ENCODE measurements at places on chromosomes 11 and 22.

GRCh38 chr11:57776031-57776521, 14.5 kb downstream of the CTNND1 start:
- peak; percentile 54 for DNase-seq

- DNase-seq: peak; percentile 85
Observed at GRCh38 chr22:41526830-41527799, 17.2 kb downstream of the POLR3H start.

DNA sequence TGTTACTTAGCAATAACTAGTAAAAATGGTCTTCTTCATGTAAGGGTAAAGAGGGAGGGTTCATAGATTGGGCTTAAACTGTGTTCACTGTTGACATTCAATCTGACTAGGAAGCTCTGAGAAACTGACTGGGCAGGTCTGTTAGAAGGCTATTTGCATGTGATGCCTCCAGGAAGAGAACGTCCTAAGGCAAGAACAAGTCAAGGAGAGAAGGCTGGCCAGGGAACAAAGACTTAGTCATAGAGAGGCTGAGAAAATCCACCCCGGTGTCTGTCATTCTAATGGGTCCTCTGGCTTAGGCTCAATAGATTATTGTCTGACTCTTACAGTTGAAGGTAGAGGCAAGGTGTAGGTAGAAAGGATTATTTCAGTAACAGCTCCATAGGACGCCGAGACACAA, 50.3 kb upstream of the CD44 start:
- DNase-seq: peak; percentile 27

DNA sequence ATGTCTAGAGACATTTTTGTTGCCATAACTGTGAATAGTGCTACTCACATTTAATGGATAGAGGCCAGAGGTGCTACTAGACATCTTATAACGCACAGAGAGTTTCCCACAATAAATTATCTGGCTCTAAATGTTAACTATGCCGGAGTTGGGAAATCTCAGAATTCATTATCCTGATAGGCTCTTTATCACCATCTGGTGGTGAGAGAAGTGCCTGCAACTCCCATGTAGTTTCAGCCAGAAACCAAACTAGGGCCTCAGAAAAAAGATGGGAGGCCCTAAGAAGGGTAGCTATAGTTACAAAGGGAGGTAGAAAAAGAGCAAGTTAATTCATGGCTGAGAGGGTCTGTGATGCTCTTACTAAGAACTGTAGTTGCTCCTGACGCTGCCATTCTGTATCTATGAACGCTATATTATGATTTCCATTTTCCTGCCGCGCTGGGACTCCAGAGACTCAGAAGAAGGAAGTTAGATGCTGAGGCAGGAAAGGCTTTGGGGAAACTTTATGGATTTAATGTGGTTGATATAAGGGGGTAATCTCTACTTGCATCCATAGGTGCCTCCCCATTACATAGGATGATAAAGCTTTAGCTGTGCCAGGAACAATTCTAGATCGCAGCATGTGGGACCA, 22.9 kb upstream of the MRPL17 start:
- DNase-seq: peak; percentile 74

GRCh38 chr22:33919391-33920196, 682 bp downstream of the LARGE1 start:
- peak; percentile 19 for DNase-seq

DNA sequence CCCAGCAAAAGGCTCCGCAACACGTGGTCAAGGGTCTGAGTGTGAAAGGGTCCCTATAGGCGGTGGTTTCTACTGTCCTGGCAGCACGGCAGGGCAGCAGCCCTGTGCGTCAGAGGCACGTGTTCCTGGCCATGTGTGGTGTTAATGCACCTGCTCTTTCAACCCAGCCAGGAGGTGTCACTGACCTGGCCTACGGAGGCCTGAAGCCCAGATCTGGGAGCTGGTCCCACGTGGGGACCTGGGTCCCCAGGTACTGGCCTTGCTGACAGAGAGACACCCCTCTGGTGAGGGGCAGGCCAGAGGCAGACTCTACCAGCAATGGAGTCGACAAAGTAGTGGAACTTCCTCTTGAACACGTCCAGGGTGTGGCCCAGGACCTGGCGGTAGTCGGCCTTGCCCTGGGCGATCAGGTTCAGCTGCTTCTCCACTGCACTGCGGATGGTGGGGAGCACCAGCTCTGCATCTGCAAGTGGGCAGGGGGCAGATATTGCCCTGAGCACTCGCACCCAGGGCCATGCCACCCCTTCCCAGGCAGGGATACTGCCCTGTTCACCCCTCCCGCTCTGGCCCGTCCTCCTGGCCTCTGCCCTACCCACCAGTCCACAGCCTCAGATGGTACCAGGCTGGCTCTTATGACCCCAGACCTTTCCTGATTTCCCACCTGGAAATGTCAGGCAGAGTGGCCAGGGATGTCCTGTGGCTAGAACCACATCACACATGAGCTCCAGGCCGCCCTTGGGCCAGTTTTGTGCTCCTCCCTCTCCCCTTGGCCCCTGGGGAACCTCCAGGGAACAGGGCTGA, 6.8 kb upstream of the PPM1F start:
- no peak for DNase-seq

DNA sequence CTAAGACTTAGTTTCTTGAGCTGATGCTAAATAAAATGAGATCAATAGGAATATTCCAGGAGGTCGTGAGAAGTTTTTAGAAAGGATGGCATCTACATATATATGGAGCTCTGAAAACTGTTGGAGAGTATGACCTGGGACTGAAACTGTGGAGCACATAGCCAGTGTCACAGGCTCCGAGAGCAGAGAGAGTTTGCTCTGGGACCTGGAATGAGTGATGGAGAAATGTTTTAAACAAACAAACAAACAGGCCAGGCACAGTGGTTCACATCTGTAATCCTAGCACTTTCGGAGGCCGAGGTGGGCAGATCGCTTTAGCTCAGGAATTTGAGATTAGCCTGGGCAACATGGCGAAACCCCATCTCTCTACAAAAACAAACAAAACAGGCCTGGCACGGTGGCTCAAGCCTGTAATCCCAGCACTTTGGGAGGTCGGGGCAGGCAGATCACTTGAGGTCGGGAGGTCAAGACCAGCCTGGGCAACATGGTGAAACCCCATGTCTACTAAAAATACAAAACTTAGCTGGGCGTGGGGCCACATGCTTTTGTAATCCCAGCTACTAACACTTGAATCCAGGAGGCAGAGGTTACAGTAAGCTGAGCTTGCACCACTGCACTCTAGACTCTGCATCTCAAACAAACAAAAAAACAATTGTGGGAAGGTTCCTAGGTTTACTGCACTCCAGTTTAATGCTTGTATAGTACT, 67.1 kb downstream of the SLC35F2 start:
- no peak for DNase-seq

GRCh38 chr11:92681586-92681985, 287.9 kb upstream of the MTNR1B start:
- DNase-seq: no peak

DNA sequence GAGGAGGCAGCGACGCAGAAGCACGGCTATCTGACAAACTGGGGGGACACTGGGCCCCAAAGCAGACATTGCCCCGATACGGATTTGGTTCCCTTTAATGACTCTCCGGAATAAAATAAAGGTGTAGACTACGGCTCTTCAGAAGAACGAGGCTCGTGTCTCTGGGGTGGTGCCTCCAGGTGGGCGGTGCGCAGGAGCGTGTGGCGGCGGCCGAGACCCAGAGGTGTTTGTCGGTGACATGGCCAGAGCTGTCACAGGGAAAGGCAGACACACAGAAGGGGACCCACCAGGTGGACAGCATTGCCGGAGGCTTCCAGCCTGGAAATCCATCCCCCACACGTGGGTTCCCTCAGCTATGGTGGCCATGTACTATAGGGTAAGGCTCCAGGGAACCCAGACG, 366.0 kb downstream of the BRD1 start:
- DNase-seq: no peak

Measured in AG20443 (cell line).